GM20000 (cell line): ENCODE measurements at places on chromosomes 12 and 14.

GRCh38 chr12:43501703-43502102 lies 50.3 kb downstream of the ADAMTS20 start:
- peak; percentile 49 for DNase-seq

DNA sequence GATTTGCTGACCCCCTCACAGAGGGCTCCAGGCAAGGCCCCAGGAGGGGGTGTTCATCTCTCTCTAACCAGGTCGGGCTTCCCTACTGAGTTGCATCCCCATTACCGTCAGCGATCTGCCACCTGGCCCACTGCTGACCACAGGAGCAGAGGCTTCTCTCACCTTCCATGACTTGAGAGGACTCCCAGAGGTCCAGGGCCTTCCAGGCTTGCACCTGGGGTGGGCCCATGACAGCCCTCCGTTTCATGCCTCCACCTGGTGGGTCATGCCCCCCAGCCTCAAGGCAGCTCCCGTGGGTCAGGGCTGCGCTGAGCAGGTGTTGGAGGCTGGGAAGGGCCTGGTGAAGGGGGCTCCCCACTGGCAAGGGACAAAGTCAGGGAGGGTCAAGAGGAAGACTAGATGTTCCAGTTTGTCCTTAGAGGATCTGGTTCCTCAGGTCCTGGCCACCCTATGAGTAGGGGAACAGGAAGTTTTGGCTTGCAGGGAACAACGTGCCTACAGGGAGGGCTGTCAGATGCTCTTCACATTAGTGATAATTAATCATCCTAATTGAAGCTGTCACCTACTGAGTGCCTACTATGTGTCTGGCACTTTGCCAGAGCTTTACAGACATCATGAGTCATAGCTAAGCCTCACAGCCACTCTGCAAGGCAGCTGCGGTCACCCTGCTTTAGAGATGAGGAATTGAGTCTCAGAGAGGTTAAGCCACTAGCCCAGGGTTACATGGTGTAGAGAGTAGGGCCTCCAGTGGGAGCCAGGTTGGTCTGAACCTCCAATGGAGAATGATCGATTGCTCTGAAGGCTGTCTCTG lies 13.8 kb downstream of the NFKBIA start:
- DNase-seq, result no peak

GRCh38 chr12:79527473-79527872 lies 163.3 kb downstream of the PAWR start:
- no peak for DNase-seq

- DNase-seq, result no peak
Observed at GRCh38 chr14:68473794-68474193, 319.1 kb downstream of the ZFP36L1 start.

DNA sequence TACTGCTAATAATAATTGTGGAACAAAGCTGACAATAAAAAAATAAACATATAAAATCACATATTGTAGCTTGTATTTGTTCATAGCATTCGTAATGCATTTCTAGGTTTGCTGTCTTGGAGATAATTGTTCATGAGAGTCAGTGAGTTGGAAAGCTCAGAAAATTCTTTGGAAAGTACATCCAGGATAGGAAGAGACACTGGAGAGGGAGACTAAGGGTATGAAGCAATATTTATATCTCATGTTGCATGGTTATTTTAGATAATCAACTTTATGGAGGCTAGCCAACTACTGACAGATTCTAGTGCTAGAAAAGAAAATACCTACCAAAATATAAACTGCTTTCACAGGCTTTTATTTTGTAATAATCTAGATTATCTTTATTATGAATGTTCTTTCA lies 1095.2 kb downstream of the FSCB start:
- no peak for DNase-seq

DNA sequence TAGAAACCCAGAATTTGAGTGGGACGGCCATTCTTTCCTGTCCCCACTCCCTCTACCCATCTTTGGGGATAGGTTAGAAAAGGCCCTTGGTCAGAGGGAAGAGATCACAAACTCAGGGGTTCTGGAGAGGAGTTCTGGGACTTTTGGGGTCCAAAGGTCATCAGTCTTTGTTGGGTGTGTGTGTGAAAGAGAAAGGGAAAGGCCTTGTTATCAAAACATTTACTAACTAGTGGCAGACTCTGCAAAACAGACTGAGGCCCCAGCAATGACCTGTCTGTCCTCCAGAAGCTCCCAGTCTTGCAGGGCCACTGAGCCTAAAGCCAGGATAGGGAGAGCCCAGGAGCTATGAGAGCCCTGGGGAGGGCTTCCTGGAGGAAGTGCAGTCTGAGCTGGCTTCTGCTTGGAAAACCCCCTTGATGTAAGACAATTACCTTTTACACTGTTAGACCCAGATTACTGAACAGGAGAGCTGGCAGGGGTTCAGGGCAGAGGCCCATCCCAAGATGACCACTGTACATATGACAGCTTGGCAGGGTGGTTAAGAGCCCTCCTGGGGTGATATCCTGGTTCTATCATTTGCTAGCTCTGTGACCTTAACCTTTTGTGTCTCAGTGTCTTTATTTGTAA lies 429.1 kb upstream of the CCDC196 start:
- DNase-seq, result no peak

GRCh38 chr12:101305226-101305779 lies 25.4 kb downstream of the UTP20 start:
- DNase-seq, result no peak

DNA sequence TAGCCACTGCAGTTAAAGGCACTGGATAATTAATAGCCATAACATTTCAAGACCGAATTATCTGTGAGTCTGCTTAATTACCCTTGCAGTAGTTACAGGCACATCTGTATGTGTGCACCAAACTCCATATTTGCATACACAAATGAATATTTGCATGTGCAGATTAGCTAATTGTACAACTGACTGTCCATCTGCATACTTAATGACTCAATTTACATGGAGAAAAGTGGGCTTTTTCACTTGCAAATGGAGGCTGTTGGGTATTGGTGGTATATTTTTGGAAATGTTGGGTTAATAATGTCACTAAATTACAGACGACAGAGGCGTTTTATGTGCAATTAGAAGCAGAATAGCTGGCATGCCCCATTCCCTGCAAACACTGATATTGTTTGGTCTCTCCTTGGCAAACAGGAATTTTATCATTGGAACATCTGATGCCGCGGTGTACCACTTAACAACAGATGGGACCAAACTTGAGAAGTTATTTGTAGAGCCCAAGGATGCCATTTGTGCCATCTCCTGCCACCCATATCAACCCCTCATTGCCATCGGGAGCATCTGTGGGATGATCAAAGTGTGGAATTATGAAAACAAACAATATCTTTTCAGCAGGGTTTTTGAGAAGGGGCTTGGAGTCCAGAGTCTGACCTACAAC lies 39.6 kb downstream of the CFAP251 start:
- DNase-seq, result no peak

- DNase-seq, result no peak
Observed at GRCh38 chr14:42224053-42224888, 617.6 kb downstream of the LRFN5 start.

- no peak for DNase-seq
Observed at GRCh38 chr12:9068086-9068485, 47.6 kb downstream of the A2M start.

GRCh38 chr12:98244136-98244535 lies 271.3 kb upstream of the TMPO start:
- no peak for DNase-seq

- DNase-seq, result no peak
Observed at GRCh38 chr14:50675597-50675996, 7.5 kb upstream of the SAV1 start.

DNA sequence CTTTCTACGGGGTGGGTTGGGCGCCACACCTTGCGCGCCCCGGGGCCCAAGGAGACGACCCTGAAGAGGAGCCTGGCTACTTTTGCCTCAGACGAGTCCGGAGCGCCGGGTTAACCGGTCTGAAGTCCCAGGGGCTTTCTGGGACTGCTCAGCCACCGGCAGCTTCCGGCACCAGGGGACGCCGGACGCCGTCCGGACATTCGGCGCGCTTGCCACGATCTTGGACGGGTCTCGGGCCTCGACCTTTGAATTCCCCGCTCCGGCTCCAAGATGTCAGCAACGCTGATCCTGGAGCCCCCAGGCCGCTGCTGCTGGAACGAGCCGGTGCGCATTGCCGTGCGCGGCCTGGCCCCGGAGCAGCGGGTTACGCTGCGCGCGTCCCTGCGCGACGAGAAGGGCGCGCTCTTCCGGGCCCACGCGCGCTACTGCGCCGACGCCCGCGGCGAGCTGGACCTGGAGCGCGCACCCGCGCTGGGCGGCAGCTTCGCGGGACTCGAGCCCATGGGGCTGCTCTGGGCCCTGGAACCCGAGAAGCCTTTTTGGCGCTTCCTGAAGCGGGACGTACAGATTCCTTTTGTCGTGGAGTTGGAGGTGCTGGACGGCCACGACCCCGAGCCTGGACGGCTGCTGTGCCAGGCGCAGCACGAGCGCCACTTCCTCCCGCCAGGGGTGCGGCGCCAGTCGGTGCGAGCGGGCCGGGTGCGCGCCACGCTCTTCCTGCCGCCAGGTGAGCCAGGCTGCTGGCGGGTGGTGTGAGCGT lies at the start of gene ACOT4:
Gene ACOT4, plus strand, starts transcription at position 184 of the 760 bp plus-strand sequence. Its CDS starts 87 bp downstream, at position 271.
- DNase-seq, result peak; percentile 86

- DNase-seq, result peak; percentile 76
Observed at GRCh38 chr12:29164477-29165393, 15.7 kb downstream of the FAR2 start.

DNA sequence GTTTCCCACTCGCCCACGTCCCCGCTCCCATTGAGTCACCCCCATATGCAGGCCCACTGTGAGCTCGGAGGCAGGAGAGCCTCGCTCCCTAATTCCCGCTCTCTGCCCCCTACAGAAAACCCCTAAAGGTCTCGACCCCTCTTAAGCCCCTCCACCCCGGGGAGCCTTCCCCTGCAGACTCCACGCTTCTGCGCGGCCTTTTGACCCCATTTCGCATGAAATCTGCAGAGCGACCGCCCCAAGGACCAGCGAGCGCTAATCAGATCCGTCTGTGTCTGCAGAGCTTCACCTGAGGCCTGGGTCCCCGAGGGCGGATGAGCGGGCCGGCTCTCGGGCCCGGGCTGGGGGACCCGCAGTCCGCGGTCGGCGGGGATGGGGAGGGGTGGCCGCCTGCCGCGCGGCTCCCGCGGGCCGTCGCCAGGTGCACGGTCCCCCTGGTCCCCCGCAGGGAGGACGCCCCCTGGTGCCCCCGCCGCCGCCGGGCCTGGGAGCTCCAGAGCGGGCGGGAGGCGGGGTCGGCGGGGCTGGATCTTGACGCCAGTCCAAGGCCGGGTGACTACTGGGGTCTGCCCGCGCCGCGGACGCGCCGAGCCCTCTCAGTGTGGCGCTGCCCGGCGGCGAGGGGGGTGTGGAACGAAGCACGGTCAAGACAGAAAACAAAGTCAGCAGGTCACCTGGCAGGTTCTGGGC lies 10.1 kb downstream of the BMP4 start:
- DNase-seq, result peak; percentile 28

DNA sequence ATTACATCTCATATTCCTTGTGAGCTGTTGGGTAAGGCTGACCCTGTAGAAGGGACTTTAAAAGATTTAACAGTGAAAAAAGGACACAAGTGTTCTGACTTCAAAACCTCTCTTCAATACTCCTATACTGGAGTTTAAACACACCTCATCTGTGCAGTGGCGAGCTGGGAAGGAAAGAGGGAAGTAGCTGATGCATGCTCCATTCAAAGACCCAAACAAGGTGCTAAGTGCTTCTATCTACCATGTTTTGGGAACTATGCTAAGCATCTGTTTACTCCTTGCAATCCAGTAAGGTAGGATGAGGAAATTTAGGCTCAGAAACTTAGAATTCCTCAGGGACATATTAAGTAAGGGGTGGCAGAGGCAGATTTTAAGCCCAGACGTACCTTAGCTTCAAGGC lies 16.4 kb upstream of the DNM1L start:
- no peak for DNase-seq

DNA sequence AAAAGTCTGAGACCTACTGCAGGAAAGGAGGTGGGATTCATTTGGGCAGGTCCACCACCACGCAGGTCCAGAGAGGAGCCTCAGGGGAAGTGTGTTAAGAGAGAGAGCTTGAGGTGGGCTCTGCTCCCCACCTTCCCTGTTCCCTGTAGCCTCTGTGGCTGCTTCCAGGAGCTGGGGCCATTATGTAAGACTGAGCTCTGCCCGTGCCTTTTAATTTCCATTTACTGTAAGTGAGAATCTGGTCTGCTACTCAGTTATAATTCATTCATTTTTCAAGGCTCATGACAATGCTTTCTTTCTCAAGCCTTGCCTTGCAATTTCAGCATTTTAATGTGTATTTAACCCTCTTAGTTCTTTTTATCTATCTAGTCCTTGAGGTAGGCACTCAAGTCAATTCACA lies 8.3 kb downstream of the SLC4A8 start:
- DNase-seq, result no peak

DNA sequence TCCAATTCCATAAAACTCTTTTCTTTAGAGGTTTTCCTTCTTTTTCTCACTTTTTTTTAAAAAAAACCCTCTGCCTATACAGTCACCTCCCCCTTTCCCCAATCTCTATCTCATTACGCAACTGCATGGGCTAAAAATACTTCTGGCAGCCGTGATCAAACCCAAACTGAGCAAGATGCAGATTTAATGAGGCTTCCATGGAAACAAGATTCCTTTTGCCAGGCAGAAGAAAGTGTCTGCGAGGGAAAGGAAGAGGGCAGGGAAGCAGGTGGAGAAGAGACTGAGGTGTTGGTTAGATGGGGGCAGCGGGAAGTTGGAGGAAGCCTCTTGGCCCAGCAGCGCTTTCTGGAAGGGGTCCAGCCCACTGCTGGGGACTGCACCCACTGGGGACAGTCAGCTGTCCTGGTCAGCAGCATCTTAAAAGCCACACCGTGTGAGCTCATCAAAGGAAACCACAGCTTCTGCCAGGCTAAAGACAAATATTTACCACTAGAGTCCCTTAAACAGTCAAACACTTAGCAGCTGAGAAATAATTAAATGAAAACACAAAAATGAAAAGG lies 90.4 kb downstream of the SLC8A3 start:
- DNase-seq, result no peak

DNA sequence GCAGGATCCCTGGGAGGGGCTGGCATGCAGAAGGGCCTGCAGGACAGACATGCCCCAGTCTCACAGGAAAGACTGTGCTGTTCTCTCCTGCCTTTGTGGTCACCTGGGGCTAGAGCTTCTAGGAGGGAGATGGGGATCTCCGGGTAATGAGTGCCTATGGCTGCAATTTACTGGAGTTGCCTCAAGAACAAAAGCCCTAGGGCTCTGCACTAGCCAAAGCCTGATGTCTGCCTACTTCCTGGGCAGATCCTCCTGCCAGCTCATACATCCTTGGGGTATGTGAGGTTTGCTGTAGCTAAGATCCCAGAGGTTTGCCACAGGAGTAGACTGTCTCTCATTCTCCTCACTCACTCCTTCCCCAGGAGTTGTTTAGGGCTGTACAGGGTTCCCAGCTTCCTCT lies 106.9 kb upstream of the PPFIA2 start:
- no peak for DNase-seq

DNA sequence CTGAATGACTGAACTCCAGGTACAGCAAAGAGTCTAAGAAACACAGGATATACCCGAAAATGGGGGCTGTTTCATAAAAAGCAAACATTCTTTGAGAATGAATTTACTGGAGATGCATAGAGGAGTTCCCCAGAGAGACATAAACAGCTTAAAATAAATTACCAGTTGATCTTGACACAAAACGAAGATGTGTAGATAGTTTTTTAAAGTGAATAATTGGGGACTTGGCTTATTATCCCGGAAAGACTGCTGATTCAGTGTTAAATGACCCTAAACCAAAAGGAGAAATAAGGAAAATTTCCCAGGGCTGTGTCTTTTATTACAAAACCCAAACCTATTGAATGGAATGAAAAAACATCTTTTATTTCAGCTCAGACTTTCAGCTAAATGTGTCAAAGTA lies 1052.8 kb upstream of the TMEM132C start:
- DNase-seq, result no peak
